ENCODE measurements at places on chromosomes 11 and 22.

GRCh38 chr11:83662494-83662893 lies 376.3 kb upstream of the CCDC90B start:
- no peak for DNase-seq

DNA sequence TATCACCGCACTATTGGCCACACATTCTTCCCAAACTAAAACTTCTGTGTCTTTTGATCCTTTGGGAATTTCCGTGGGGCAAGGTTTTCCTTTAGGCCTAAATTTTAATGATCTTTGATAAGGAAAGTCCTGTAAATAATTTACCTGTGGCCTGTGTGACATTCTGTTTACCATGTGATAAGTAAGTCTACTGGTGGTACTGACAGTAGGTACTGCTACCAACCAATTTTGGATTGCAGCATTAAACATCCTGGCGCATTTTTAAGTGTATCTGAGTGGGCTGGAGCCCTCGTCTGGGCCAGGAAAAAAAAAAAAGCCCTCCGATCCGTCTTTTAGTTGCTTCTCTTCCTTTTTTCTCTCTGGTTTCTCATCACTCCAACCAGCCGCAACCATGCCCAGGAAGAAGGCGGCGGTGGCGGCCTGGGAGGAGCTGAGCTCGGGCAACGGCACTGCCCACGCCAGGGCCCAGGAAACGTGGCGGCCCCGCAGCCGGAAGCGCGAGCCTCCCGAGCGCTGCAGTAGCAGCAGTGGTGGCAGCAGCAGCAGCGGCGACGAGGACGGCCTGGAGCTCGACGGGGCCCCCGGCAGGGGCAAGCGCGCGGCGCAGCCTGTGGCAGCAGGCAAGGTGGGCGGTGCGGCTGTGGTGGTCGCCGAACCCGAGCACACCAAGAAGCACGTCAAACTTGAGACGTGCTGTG lies 33.6 kb downstream of the ASRGL1 start:
- DNase-seq, result no peak

GRCh38 chr11:2088746-2089535 lies 50.2 kb downstream of the IGF2 start:
- DNase-seq, result peak; percentile 72

DNA sequence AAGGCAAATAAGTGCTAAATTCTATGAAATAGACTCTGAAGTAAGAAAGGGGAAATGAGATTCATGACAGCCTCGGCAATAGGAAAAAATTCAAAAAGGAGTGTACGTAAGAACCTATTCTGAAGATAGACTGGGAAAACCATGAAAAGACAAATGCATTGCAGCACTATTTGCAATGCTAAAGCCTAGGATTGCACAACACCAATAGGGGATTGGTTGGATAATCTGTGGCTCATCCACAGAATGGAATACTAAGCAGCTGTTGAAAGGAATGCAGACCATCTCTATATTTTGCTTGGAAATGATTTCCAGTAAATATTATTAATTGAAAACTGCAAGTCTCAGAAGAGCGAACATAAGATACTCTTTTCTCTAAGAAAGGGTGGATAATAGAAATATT lies 91.7 kb upstream of the CLMP start:
- DNase-seq, result no peak

DNA sequence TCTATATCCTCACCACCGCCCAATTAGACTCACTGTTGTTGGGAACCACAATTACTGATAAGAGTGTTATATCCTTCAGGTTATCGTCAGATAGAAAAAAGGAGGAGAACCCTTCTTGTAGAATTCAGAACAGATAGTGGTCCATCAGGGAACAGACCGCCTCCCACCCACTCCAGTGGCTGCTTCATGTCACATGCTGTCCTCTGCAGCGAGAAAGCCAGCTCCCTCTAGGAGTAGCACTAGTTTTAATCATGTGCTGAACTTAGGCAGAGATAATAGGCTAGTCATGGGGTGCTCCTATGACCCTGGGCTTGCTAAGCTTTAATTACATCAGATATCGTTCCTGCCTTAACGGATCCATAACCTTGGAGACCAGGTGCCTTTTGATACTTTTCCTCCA lies 51.5 kb upstream of the RAB1B start:
- no peak for DNase-seq

GRCh38 chr22:27609451-27609888 lies 192.1 kb downstream of the MN1 start:
- no peak for DNase-seq

- no peak for DNase-seq
Measured at GRCh38 chr11:46357483-46357936, 10.2 kb downstream of the DGKZ start.

DNA sequence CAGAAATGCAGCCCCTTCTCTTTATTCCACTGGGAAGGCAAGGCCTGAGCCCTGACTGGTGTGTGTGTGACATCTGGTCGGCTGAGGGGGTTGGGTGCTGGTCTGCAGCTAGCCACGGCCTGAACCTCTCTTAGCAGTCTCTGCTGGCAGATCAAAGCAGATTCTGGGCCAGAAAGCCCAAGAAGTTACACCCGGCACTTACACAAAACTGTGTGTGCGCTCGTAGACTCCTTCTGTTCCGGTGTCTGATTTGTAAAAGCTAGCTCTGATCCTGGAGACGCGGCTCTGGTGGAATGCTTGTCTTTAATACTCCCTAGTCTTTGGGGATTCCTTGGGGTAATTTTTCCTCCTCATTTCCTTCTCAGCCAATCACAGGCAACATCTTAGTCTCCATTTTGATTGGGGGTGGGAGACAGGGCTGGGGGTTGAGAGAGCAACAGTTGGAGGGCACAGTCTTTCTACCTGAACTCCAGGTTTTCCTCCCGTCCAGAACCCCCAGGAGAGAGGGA lies 5.5 kb downstream of the PKNOX2 start:
- no peak for DNase-seq

DNA sequence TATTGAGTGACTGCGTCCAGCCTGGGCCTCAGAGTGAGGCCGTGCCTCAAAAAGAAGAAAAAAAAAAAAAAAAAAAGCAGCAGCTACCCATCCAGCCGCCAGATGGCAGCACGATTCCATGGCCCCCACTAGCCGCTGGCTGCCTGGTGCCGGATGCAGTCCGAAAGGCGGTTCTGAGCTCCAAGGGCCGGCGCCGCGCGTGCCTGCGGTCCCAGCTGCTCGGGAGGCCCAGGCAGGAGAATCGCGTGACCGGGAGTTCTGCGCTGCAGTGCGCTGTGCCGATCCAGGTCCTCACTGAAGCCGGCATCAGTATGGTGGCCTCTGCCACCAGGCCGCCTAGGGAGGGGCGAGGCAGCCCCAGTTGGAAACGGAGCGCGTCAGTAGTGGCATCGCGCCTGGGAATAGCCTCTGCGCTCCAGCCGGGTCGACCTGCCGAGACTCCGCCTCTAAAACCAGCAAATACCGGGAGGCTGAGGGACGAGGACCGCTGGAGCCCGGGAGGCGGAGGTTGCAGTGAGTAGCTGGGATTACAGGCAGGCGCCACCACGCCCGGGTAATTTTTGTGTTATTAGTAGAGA lies 19.3 kb downstream of the SCARF2 start:
- DNase-seq, result peak; percentile 89

DNA sequence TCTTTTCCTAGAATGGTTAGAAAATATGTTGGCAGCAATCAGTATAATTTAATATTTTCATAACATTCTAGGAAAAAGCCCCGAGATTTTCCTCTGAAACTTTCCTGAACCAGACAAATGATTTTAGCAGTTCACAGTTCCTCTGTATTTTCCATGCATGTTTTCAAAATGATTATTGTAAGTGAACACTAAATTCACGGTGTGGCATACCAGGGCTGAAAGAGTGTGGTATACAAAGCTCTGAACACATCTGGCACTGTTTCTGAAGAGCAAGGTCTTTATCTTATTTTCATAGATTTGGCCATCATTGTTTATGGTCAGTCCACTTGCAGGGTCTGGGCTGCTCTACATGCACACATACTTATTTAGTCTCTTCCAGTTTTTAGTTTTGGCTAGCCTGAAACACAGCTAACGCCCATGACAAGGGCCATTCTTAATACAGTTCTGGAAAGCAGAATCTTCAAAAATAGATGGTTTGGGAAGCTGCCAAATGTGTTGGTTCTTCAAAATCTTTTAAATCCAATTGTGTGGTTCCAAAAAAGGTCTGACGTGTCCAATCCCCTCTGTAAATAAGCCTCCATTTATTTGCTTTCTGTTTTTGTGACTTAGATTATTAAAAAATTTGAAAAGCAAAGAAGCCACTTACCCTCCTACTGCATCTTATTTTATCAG lies 7.9 kb upstream of the GAB2 start:
- no peak for DNase-seq

DNA sequence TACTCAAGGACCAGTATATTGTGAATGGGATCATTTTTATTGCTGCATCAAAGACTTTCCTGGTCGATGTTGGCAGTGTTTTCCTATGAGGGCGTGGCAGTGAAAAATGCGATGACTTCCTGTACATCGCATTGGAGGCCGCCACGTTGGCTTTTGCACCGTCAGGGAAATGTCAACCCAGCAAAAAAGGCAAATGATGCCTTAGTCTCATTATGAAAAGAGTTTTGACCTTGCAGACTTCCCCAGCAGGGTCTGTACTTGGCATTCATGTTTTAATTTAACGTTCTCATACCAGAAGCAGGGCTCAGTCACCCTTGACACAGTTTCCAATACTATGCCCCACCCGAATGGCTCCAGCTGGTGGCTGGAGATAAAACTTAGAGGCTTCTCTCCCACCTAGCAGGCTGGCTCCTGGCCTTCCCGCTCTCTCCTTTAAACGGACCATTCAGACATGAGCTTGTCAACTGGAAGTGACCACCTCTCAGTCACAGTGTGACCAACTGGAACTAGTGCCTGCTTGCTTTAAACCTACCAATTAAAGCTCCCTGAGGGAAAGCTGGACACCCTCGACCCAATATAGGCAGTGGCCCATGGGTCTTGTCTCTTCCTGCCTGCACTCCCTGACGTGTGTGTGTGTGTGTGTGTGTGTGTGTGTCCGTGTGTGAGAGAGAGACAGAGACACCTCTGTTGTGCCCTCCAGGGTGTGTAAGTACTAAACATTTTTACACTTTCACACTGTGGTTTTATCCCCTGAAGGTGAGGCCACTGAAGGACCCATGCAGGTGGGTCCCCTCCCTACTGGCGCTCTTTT lies 8.7 kb upstream of the GDPD5 start:
- no peak for DNase-seq

DNA sequence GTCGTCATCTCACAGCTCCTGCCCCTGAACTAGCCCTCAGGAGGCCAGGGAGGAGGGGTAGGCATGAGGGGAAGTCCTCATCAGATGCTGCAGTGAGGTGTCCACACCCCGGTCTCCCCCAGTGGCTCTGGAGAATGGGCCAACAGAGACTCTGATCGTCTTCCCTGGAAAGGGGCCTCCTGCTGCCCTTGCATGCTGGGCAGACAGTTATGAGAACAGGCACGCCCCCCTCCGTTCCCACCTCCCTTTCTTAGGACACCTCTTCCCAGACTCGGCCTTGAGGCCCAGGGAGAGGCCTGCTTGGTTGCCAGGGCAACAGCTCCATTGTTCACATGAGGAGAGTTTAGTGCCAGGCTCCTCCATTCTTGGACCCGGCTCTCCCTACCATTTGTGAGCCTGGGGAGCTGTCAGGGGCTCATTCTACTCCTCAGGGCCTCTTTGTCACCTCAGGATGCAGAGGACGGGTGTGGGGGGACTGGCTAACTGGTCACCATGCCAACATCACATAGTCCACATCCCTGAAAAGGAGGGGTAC lies 157.7 kb downstream of the TTC17 start:
- DNase-seq, result no peak

DNA sequence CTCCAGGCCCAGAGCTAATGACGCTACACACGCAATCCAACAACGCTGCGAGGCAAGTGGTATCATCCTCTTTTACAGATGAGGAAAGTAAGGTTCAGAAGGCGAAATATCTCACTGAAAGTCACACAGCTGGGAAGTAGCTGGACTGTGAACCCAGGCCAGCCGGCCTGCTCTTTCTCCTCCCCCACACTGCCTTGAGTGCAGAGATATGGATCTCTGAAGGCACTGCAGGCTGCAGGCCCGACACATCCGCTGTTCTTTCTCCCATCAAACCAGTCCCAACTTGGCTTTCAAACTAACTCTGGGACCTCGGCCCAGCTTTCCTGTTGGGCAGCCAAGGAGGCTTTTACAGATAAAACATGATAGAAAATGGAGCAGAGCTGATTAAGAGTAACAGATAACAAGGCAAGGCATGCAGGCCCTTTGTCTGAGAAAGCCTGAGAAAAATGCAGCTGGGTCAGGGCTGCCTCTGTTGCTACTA lies 64.0 kb upstream of the PTPRJ start:
- no peak for DNase-seq

DNA sequence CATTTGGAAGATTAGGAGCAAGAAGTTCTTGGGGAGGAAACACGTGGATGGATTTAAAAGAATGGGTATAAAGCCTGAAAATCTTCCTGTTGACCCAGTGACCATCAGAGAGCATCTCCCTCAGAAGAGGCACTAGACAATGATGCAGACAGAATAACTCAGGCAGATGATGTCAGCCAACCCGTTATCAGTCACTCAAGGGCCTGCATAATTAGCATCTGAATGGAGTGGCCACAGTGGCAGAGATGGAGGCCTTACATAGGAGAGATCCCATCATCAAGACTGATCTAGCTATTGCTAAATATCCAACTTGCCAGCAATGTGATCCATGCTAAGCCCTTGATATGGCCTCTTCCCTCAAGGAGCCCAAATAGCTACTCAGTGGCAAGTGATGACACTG lies 70.7 kb upstream of the CD82 start:
- DNase-seq, result no peak

- DNase-seq, result no peak
Measured at GRCh38 chr11:29300420-29300819, 716.4 kb downstream of the KCNA4 start.
